ENCODE measurements at places on chromosomes 7 and 10.

- DNase-seq: peak; percentile 28
Measured at GRCh38 chr7:129213828-129214227, 11.0 kb upstream of the AHCYL2 start.

GRCh38 chr7:130758429-130759056 is 24.5 kb upstream of the KLF14 start:
- no peak for DNase-seq

- DNase-seq: no peak
Measured at GRCh38 chr10:11018855-11019631, 1.4 kb downstream of the CELF2 start.

DNA sequence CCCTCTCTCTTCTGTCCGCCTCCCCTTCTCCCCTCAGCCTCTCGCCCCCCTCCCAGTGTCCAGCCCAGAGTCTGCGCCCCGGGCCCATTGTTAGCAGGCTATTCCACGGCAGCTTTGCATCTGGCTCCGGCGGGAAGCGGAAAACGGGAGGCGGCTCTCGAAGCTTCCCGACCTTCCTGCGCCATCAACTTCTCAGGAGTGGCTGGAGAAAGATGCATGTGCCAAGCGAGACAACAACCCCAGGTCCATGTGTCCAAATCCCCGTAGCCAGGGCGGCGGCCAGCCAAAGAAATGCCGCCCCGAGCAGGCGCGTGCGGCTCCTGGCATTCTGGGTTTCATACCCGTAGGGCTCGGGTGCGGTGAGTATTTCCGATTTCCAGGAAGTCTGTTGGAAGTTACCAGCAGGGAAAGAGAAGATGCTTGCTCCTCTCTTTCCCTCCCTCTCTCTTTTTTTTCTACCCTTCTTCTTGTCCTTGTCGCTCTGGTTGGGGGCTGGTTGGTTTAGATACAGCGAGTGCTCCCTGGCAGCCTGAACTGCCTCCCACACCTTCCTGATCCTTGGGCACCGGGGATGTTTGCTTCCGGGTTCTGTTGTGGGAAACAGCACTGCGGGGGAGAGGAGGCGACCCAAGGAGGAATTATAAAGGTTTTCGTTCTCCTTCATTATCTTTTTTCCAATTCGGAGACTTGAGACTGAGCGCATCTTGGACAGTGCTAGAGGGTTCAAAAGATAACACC is 1.2 kb upstream of the HOXA2 start:
- DNase-seq: no peak

- DNase-seq: no peak
Measured at GRCh38 chr10:99430116-99430450, 341 bp downstream of the GOT1 start.

DNA sequence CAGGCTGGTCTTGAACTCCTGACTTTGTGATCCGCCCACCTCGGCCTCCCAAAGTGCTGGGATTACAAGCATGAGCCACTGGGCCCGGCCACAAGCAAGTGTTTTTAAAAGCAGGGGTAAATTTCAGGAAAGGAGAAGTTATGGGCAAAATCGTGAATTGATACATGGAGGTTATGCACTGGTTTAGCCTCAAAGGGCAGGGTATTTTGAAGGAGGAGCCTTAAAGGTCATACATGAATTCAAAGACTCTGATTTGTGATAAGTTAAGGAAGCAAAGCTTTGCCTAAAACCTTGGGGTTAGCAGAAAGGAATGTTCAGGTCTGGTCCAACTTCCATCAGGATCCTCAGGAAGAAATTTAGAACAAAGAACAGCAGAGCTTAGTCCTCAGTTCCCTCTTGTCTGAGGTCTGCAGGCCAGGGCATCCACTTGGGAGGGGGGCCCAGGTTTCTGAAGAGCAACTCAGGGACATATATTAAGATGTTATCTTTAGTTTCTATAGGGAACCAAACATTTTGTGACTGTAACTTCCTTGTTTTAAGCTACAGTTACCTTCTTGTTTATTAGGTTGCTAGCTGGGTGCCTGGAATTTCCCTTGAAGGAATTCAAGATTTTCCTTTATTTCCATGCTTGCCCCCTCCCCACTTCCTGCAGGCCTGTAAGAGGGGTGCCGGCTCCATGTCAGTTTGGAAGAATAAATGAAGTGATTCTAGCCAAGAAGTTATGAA is 2.8 kb upstream of the REPIN1 start:
- no peak for DNase-seq

DNA sequence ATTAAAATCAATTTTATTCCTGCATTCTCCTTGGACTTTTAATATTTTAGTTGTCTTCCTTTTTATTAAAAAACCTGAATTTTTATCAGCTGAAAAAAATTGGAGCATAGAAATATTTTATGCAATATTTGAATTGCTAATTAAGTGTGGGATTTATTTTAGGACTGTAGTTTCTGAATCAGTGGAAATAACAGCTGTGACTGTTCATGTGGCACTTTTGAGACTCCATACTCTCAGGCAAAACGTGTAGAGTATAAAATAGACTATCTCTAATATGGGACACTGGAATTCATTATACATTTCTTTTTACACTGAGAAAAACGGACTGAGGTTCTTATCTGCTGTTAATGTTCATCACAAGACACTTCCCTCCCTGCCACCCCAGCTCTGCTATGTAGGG is 558.3 kb upstream of the TPK1 start:
- no peak for DNase-seq

DNA sequence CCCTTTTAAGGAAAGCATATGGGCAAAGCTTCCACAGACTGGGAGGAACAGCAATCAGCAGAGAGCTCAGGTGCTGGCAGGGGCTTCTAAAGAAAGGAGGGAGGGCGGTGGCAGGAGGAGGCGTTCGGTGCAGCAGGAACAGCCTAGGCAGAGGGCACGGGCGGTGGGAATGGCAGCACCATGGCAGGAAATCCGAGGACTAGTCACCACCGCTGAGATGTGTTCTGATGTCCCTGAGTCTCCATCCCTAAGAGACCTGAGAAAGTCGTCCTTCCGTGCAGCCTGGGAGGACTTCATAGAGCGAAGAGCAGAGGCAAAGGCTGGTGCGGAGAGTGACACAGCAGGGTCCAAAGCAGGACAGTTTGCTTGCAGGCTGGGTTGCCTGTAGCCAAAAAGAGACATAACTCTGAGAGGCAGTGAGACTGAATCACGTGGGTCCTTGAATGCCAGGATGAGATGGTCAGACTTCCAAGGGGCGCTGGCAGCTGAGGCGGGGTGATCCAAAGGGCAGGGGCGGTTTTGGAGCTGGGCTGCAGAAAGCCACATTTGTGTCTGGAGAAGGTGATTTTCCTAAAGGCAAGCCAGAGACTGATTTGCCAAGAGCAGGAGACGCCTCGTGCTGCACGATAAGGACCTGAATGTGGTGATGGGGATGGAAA is 35.8 kb upstream of the GRID1 start:
- DNase-seq: no peak

GRCh38 chr10:35184527-35185171 is 58.0 kb downstream of the CREM start:
- DNase-seq: no peak

- no peak for DNase-seq
Measured at GRCh38 chr7:15937571-15937970, 251.1 kb upstream of the MEOX2 start.

DNA sequence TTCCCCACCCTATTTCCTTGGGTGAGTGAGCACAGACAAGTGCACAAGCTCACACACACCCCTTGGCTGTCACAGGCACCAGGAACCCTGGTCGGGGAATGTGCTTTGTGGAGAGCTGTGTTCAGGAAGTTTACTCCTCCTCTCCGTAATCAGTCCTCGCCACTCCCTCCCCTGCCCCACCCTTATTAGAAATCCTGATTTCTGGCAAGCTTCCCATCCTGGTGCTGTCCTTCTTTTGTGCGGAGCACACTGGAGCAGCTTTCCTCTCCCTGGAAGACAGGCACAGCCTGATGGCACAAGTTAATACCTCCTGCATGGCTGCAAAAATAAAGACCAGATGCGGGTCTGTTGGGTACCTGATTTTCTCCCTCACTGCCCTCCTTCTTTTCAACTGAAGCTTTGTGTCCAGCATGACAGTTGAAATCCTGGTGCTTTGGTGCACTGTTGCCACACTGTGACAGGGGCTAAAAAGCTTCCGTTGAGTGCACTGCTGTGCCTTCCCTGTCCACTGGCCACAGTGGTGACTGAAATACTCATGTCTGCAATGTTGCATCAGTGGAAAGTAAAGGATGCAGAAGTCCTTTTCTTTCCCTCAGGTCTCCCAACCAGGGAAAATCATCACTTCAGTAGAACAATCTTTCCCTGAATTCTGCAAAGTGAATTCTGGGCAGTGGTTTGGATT is 55.0 kb downstream of the LRRC4 start:
- DNase-seq: no peak

DNA sequence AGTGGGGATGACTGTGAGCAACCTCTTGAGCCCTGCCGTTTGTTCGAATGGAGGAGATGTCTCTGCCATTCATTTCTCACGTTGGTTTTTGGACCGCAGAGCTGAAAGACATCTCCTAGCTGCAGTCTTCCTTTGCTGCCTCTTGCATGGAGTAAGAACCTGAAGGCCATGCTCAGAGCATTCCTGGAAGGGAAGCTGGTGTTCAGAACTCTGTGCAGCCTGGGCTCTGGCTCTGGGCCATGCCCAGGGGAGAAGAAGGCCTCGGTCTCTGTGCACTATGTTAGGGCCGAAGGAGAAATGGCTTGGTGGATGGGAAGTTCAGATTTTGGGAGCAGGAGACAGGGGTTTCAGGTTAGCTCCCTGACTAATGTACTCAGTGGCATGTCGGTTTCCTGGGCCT is 22.9 kb downstream of the SFTPD start:
- no peak for DNase-seq

- DNase-seq: no peak
Measured at GRCh38 chr10:33114451-33114952, 156.5 kb upstream of the ITGB1 start.

DNA sequence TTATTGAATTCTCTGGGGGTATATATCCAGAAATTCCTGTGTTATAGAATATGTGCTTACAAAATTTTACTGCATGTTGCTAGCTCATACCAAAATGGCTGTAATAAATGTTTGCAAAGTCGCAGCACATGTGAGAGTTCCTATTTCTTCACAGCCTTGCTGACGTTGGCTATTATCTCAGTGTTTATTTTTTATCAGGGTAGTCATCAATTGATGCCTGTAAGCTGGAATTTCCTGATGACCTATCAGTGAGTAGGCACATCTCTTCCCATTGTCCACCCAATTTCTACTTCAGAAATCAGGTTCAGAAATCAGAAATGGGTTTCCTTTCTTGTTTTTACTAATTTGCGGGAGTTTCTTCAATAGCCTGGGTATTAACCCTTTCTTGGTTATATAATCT is 268.1 kb upstream of the FZD8 start:
- DNase-seq: no peak

- no peak for DNase-seq
Measured at GRCh38 chr10:7410862-7411670, at the start of gene SFMBT2. TSS of gene SFMBT2 (minus strand) at chr10:7411034. CDS start at chr10:7381898, 29,136 bp downstream.

- no peak for DNase-seq
Measured at GRCh38 chr7:143003393-143004051, 23.4 kb downstream of the OR9A2 start.

Data from iPS DF 19.7 (cell line).